Spleen (tissue), 13 donors: ENCODE measurements at places on chromosomes 5 and 9. TPM values are rescaled to one million over a fixed set of nuclear protein-coding genes. Genes with fewer than 3 reads are reported as not detected.
A peak's percentile ranks its signal among the peaks of the same experiment; 100 is the strongest.

DNA sequence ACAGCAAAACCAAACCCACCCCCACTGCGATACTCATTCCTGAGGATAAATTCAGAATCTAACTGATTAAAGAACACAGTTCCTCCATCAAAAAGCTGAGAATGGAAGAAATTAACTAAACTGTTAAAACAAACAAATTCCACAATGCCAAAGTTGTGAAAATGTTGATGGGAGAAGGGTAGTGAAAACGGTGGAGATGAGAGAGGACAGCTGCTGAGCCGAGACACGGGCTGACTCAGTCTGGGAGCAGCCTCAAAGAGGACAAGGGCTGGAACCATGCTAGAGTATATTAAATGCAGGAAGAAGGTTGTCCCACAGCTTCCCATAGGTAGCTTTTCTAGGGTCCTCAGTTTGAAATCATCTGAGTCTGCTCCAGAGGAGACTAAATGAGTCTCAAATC lies 14.3 kb downstream of the ADAMTS12 start:
- no peaks in the 10 kb centered on the region for H3K27me3 ChIP-seq
- H3K36me3 ChIP-seq = no peaks in the 10 kb centered on the region
- no peak overlapping the region for H3K4me3 ChIP-seq
- H3K27ac ChIP-seq = no peak overlapping the region
- DNase-seq = no peak

GRCh38 chr5:174234388-174234787 lies 188.9 kb downstream of the NSG2 start:
- DNase-seq = no peak
- peaks cover 6% of the 10 kb centered on the region for H3K27me3 ChIP-seq
- no peaks in the 10 kb centered on the region for H3K4me1 ChIP-seq
- H3K4me3 ChIP-seq = no peak overlapping the region
- H3K27ac ChIP-seq = no peak overlapping the region

The KYAT1 gene
- total RNA-seq = 6.3 TPM

DNA sequence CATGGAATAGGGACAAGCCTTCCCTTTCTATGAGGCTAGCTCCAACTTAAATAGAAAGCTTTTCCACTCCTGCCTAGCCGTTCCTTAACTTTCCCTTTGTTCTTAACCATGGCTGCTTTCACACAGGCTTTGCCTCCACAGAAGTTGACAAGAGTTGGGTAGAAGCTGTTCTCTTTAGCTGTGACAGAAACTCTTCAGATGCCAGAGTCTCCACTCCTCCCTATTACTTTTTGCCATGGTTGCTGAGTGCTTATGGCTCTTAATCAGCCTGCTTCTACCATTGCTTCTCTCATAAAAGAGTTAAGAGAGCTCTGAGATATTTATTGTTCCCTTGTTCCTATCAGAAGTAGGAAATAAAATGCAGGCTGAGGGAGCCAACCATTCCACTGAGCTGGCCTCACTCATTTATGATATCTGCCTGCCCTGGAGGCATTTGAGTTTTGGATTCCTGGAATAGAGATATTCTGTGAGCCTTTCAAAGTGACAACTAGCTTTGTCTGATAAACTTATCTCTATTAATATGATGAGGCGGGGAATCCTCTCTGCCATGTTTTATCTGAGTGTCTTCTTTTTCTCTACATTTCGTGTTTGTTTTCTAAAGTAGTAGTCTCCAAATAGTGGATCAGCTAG lies 162.6 kb downstream of the DMAC1 start:
- H3K36me3 ChIP-seq = no peaks in the 10 kb centered on the region
- H3K4me1 ChIP-seq = no peaks in the 10 kb centered on the region
- no peak for DNase-seq
- H3K27me3 ChIP-seq = no peaks in the 10 kb centered on the region
- no peak overlapping the region for H3K4me3 ChIP-seq
- H3K27ac ChIP-seq = no peak overlapping the region

The IFNA21 gene
- not detected for total RNA-seq

The CSF2 gene
- not detected for total RNA-seq

The PRLR gene
- 0.40 TPM for total RNA-seq

GRCh38 chr5:110562191-110562590 lies 164.3 kb downstream of the TMEM232 start:
- no peak overlapping the region for H3K4me3 ChIP-seq
- no peaks in the 10 kb centered on the region for H3K4me1 ChIP-seq
- DNase-seq = no peak
- H3K27ac ChIP-seq = no peak overlapping the region
- H3K36me3 ChIP-seq = no peaks in the 10 kb centered on the region
- H3K27me3 ChIP-seq = no peaks in the 10 kb centered on the region

DNA sequence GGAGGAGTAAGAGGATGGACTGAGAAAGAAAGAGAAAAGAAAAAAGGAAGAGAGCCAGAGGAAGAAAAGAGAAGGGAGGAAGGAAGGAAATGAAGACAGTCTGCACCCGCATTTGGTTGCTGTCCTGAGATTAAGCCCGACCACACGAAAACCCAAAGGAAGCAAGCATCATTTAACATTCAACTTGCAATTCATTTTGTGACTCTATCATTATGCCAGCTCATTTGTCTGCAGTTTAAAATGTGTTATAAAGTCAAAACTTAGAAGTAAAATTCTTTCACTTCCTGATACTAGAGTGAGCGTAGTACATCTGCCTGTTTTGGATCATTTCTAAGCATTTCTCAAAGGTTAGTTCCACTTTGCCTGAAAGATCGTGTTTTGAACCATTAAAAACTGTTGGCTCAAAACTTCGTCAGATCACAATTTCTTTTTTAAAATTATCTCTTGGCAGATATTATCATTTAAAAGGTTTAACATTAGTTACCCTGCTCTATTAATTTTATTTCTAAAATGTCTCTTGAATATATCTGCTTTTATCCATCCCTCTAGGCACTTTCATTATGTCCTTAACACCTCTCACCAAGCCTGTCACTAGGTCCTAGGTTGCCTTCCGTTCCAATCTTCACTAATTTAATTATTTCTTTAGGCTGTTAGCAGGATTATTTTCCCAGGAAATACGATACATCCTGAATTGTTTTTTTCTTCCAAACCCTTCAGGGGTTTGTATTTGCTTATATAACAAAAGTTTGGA lies 240.9 kb downstream of the TLE4 start:
- H3K4me3 ChIP-seq = no peak overlapping the region
- peaks cover 8% of the 10 kb centered on the region for H3K4me1 ChIP-seq
- DNase-seq = no peak
- peak overlapping the region; percentile 67 for H3K27ac ChIP-seq
- H3K27me3 ChIP-seq = no peaks in the 10 kb centered on the region

The AJM1 gene
- total RNA-seq = 10.0 TPM
